Activated CD4-positive, alpha-beta T cell treated with anti-CD3 and anti-CD28 coated beads, Interleukin-2, amount 10 ng/mL, durations not matched to agents 24 days and 14 days (primary cell): ENCODE measurements at places on chromosomes 1 and 21.

- no peak for DNase-seq
Observed at GRCh38 chr1:92663775-92664174, 121.1 kb downstream of the EVI5 start.

GRCh38 chr1:109880971-109881894, 29.4 kb upstream of the CSF1 start:
- DNase-seq = no peak

GRCh38 chr1:164337885-164338284, 221.1 kb upstream of the PBX1 start:
- DNase-seq = no peak

- no peak for DNase-seq
Observed at GRCh38 chr1:236167154-236167553, 24.8 kb downstream of the GPR137B start.

DNA sequence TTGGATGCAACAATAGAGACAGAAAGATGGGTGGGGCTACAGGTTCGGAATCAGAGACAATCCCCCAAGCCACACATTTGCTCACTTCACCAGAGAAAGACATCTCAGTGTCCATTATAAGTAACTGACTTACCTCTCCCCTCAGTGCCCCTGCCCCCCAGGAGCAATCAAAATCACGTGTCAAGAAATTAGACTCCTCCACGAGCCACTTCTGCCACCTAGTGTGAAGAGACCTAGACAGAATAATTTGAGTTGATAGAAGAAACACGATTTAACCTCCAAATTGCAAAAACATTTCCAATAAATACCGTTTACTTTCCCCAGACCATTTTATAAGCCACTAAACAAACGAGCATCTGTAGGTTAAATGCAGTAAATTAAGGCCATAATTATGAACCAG, 123.2 kb downstream of the SLC30A10 start:
- DNase-seq = no peak

- no peak for DNase-seq
Observed at GRCh38 chr21:44354001-44354405, 582 bp downstream of the TRPM2 start.

DNA sequence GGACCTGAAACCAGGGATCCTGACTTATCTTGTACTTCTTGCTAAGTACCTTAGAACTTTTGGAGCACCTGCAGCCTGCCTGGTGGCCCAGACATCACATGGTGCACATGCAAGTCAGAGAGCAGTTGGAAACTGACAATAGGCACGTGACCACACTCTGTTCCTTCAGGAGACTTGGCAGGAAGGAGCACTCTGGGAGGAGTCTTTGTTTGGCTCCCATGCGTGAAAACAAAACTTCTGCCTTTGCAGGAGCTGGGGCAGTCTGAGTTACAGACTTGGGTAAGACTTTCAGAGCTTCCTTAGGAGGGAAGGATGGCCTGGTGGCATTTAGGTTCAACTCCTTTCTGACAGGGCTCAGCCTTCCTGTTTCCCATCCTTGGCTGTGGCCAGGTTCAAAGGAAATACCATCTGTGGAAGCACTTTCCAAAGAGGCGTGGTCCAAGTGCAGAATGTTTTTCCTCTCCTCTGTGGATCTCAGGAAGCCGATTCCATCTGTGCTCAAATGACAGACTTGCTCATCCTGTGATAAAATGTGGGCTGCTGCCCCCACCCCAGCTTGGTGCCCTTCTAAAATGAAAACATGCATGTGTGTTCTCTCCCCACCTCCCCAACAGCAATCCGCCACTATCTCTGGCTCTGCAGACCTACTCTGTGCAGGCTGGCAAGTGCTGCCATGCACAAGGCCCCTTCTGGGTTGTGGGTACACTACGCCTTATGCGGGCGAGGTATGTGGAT, 14.1 kb upstream of the ZNF436 start:
- no peak for DNase-seq

DNA sequence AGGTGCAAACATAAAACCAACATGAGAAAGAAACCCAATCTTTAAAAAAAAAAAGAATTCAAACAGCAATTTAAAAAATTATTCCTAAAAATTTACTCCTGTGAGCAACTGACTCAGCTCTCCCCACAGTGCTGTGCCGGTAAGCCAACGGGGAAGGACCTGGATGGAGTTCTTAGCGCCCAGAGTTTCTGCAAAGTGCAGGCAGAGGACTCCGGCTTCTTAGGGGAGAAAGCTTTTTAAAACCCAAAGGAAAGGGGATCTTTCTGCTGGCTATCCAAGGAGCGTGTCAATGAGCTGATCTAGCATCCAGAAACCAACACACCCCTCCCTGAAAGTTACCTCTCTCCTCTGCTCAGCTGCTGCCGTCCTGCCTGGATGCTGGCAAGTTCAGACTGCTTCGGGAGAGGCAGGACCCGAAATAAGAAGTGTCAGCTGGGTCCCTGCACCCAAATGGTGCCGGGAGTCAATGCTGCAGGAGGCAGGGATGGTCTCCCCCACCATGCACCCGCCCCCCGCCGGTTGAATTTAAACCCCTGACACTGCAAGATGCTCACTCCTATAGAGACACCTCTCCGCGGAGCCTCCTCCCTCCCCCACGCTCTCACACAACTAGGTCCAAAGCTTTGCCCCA, 32.2 kb upstream of the H6PD start:
- no peak for DNase-seq

DNA sequence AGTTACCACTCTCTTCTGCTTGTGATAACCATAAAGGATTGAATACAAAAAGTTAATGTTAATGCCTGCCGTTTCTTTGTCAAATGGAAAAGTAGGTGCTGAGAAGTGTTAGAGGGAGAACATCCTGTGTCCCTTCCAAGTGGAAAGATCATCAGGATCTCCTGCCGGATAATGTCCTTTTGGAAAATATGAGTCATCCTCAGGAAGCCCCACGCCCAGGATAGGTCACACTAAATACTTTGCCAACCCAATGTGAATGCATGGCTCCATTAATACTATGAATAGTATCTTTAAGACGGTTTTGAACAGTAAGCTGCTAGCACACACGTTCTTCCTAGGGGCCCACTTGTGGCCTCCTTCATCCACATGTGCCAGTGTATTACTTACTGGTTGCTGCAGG, 279.5 kb downstream of the ZNF326 start:
- no peak for DNase-seq

DNA sequence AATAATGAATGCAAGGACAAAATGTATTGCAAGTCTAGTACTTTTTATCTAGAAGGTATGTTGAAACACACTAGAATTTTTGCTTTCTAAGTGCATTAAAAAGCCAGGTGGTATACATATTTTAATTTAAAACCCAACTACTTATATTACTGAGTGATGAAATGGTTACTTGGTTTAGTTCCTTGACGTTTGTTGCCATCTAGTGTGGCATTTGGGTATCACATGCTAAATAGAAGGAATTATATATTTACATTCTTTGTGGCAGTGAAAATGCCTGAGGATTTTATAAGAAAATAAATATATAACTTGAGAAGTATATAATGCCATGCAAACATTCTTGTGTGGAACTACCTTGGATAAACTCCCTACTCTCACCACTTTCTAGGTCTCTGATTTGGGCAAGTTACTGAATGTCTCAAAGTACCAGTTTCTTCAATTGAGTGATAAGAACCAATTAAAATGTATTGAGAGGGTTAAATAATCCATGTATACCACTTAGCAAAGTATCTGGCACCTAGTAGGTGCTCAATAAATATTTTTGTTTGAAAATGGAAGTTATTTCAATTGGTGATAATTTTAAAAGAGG, 69.6 kb downstream of the SDCCAG8 start:
- DNase-seq = peak; percentile 80

GRCh38 chr1:113905435-113905861, 322 bp downstream of the DCLRE1B start:
- no peak for DNase-seq

- no peak for DNase-seq
Observed at GRCh38 chr21:16353764-16354163, 624.0 kb downstream of the USP25 start.

- DNase-seq = no peak
Observed at GRCh38 chr1:187848321-187848720, 1019.6 kb downstream of the PLA2G4A start.

DNA sequence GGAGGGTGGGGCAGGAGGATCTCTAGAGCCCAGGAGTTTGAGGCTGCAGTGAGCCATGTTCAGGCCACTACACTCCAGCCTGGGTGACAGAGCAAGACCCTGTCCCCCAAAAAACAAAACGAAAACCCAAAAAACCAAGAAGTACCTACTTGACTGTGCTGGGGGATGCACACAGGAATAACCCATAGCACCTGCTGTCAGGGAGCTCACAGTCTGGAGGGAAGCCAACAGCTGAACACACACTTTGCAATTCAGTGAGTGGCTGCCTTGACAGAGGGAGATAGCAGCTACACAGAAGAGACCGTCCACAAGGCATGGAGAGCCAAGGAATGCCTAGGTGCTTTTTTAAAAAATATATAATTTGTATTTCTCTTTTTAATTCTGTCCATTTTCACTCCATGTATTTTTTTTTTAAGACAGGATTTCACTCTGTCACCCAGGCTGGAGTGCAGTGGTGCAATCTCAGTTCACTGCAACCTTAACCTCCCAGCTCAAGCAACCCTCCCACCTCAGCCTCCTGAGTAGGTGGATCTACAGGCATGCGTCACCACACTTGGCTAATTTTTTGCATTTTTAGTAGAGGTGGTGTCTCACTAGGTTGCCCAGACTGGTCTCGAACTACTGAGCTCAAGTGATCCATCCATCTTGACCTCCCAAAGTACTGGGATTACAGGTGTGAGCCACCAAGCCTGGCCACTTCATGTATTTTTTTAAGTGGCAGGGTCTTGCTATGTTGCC, 68.7 kb downstream of the NID1 start:
- DNase-seq = no peak

- DNase-seq = no peak
Observed at GRCh38 chr21:46207920-46208591, 20.5 kb downstream of the LSS start.

GRCh38 chr1:100219883-100220282, 29.8 kb downstream of the DBT start:
- DNase-seq = no peak

DNA sequence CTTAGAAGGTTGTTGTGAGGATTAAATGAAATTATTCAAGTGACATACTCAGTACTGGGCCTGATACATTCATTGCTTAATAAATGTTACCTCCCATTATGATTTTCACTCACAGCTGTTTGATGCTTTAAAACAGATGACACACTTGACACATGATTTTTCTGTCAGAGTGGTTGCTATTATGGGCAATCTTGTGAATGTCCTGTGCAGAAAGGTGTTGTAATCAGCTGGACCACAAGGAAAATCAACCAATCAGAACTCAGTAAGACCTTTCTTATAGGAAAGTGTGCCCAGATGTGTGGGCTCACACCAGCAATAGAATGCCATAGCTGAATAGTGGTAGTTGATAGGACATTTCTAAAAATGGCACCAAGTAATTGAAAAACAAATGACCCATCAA, 23.5 kb downstream of the GJA5 start:
- DNase-seq = no peak

DNA sequence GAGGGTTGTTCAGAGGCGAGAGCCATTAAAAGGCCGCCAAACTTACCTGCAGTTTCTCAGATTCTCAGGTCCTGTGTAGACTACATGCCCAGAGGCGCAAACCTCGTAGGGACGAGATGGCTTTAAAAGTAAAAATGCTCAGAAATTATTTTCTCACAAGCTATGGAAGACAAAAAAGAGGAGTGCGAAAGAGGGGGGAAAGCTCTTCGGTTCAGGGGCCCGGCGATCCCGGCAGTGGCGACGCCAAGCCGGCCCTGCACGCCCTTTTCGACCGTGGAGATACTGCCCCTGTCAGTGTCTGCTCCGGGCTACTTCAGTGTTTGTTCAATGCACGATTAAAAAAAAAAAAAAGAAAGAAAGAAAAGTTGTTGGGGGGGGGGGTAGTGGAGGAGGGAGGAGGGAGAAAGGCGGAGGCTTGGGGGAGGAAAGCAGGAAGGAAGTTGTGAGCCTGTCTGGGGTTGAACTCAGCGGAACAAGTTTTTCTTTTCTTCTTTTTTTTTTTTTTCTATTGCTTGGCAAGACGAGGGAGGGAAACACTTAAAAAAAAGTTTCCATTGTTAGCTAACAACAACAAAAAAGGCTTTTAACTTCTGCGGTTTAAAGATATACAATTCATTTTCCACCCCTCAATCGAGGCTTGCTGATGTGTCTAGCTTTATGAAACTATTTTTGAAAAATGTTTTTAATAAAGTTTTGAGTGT, at the start of gene ITPKB:
Gene ITPKB, minus strand, starts transcription at position 288 of the 701 bp plus-strand sequence. CDS start 1,824 bp downstream, outside the sequence.
- peak; percentile 88 for DNase-seq

GRCh38 chr21:26389971-26390641, 183.0 kb downstream of the CYYR1 start:
- DNase-seq = no peak

DNA sequence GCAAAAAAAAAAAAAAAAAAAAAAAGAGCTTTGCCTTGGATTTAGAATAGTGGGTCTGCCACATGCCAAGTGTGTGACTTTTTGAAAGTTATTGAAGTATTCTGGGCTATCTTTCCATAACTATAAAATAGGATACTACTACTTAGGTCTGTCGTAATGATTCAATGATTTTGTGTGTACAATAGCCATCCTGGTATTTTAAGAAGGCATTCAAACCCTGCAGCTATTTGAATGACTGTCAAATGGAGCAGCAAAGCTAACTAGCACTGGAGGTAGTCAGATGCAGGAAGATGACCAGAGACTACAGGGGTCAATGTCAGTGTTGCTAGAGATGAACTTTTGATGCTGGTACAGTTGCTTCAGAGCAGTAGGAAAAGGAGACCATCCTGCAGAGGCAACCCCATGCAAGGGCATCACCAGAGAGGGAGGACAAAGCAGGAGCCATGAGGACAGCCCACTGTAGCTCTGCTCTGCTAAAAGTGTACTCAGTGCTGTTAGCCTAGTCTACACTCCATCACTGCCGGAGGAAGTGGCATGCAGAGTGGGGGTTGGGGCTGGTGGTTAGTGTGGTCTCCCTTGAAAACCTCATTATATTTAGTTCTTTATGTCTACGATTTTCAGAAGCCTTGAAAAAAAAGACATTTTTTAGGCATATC, 29.0 kb downstream of the DUSP10 start:
- DNase-seq = peak; percentile 95

- no peak for DNase-seq
Observed at GRCh38 chr21:16084776-16085364, 355.1 kb downstream of the USP25 start.
